ENCODE measurements at places on chromosomes 2 and 18. TPM values are rescaled to one million over a fixed set of nuclear protein-coding genes. Genes with fewer than 3 reads are reported as not detected.

HOXD4 gene
- 5.8 TPM for total RNA-seq

GIGYF2 gene
- total RNA-seq: 79.8 TPM

PDCD1 gene
- total RNA-seq: 0.16 TPM

QPCT gene
- 5.2 TPM for total RNA-seq

POTEJ gene
- total RNA-seq: not detected

UGT1A3 gene
- not detected for total RNA-seq

ELOA2 gene
- not detected for total RNA-seq

DNA sequence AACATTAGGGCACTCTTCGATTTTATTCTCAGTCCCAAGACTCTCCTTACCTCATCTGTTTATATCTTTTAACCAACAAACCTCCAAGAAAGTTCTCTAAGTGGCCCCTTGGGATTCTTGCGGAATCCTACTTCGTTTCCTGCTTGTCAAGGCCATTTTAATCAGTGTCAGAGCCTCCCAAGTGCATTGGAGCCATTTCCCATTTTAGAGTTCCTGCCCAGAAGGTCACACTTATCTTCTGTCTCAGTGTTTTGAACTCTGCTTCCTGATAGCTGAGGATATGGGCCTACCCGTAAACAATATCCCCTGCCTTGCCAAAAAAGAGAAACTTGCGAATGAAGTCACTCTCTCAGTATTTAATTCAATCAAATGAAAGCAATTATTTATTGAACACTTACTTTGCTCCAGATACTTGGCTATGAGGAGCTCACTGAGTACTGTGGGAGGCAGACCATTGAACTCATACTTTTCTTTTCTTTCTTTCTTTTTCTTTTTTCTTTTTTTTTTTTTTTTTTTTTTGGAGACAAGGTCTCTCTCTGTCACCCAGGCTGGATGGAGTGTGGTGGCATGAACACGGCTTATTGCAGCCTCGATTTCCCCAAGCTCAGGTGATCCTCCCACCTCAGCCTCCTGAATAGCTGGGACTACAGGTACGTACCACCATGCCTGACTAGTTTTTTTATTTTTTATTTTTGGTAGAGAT is 5.7 kb upstream of the NOSTRIN start:
- DNase-seq: no peak

DNA sequence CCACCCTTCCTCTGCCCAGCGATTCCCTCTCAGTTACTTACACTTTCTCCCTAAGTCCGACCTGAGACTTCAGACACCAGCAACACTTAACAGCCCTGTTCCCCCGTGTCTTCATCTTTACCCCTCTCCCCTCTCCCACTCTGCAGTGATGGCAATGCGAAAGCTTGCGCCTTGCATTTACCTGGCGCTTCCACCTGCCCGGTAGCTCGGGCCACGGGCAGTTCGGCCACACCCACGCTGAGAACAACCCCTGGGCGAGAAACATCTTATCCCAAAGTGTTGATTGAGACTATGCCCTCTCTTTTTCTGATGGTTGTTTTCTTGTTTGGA is 558 bp downstream of the DNAJC10 start:
- no peak for DNase-seq

- no peak for DNase-seq
Measured at GRCh38 chr2:182432051-182432450, 5.2 kb upstream of the PDE1A start.

DNA sequence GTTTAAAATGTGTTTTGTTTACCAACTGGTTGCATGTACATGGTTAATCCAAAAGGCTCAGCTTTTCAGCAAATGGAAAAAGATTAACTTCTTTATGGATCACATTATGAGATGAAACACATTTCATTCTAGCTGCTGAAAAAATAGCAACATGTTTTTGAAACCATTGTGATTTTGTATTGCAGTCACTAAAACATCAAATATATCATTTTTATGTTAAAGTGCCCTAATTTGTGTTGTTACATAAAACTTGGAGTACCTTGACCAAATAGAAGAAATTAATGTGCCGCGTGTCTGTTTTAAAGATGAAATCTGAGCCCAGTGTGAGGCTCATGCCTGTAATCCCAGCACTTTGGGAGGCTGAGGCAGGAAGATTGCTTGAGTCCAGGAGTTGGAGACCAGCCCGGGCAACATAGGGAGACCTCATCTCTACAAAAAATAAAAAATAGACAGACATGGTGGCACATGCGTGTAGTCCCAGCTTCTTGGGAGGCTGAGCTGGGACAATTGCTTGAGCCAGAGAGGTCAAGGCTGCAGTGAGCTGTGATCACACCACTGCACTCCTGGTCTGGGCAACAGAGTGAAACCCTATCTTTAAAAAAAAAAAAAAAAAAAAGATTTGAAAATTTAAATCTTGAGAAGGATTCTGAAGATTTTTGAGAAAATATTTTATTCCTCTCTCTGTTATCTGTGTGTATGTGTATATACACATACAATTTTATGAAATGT is 96.6 kb downstream of the FMNL2 start:
- no peak for DNase-seq

DNA sequence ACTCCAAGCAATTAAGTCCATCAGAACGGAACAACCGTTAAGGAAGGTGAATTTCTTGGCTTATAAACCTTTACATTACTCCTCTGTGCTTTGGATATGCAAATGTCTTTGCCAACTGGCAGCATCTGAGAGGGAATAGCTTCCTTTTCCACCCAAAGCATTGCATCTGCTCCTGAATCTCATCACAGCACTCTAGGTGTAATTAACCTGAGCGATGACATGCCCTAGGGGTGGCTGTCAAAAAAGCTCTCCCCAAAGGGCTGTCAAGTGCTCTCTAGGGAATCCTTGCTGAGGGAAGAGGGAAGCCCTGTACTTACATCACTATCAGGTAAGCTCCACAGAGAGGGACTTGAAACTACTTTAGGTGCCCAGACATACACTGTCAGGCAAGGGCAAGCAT is 5.5 kb upstream of the SMARCAL1 start:
- no peak for DNase-seq

- no peak for DNase-seq
Measured at GRCh38 chr2:205883965-205884364, 201.7 kb downstream of the NRP2 start.

GRCh38 chr2:179817181-179817841 is 44.1 kb downstream of the ZNF385B start:
- DNase-seq: no peak

GRCh38 chr18:76554547-76555222 is 59.6 kb upstream of the ZNF516 start:
- DNase-seq: no peak

DNA sequence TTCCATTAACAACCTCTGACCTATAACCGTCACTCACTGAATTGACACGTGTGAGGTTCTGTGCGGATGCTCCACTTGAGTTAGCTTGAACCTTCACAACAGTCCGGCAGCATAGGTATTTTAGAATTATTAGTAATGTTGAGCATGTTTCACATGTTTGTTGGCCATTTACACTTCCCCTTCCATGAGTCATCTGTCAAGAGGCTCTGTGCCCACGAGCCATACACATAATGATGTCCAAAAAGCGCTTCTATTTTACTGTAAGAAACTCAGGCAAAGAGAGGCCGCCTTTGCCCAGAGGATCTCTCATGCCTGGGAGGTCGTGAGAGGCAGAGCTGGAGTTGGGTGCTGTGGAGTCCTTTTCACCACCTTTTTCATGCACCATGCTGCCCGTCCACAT is 28.9 kb upstream of the TMEM214 start:
- DNase-seq: no peak

DNA sequence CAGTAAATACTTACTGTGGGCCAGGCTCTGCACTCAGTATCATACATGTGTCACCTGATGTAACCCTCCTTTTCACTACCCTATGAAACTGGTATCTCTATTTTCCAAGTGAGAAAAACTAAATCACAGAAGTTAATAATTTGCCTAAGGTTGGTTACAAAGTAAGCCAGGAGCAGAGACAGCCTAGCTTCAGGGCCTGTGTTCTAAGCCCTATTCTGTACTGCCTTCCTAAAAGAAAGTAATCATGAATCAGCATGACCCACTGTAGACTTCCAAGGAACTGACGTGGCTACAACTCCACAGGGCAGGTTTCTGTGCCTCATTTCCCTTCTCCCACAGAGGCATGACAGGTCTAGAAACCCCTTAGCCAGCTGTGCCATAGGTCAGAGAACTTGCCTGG is 14.3 kb downstream of the ZNF142 start:
- no peak for DNase-seq

- no peak for DNase-seq
Measured at GRCh38 chr2:68118816-68119215, 38.9 kb upstream of the PNO1 start.

GRCh38 chr2:12950174-12950573 is 233.4 kb downstream of the TRIB2 start:
- no peak for DNase-seq

GRCh38 chr2:11873356-11874154 is 127.1 kb downstream of the LPIN1 start:
- DNase-seq: no peak

DNA sequence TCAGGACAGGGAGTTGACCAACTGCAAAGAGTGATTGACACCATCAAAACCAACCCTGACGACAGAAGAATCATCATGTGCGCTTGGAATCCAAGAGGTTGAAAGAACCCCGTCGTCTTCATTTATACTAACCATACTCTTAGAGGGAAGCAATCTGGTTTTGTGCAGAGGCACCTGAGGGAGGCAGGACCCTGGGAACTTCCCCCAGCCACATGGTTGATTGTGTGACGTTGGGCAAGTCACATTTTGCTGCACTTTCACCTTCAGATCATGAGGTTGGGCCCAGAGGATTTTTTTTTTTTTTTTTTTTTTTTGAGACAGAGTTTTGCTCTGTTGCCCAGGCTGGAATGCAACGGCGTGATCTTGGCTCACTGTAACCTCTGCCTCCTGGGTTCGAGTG is 11.6 kb downstream of the TYMS start:
- no peak for DNase-seq

DNA sequence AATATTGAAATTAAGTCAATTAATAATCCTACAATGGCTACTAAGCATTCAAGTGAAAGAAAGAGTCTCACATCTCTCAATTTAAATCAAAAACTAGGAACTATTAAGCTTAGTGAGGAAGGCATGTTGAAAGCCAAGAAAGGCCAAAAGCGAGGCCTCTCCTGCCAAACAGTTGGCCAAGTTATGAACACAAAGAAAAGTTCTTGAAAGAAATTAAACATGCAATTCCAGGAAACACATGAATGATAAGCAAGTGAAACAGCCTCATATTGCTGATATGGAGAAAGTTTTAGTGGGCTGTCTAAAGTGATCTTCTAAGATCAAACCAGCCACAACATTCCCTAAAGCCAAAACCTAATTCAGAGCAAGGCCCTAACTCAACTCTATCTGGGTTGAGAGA is 11.8 kb downstream of the RDH14 start:
- DNase-seq: no peak

DNA sequence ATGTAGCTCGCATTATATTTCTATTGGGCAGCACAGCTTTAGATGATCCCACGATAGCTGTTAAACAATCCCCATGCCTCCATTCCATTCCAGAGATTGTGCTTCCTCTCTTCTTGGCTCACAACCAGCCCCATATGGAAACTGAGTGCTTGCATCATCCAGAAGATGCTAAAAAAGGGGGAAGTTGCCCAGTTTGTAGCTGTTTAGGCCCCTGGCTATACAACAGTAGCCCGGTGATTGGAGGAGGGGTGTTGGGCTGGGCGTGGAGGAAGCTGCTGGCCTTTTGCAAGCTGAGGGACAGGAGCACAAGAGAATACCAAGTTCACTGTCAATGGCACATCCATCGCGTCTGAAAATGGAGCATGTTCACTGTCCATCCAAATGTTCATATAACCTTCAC is 360.2 kb downstream of the ALK start:
- no peak for DNase-seq

DNA sequence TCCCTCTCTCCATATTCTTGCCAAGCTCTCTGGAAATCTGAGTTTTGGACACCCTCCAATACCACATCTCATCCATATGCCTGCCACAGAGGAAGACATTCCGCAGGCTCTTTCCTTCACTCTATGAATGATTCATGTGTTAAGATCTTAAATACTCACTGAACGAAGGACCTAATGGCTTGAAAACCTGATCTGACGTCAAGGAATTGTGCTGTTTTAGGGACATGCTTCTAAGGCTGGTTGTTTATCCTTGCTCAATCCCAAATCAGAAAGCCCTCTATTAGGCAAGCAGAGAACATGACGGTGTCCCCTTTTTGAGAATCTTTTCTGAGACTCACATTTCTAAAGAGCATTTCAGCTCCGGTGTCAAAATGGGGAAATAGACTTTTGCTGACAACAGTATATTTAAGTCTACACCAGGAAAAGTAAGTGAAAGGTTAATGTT is 83.7 kb upstream of the GALNT5 start:
- DNase-seq: no peak

DNA sequence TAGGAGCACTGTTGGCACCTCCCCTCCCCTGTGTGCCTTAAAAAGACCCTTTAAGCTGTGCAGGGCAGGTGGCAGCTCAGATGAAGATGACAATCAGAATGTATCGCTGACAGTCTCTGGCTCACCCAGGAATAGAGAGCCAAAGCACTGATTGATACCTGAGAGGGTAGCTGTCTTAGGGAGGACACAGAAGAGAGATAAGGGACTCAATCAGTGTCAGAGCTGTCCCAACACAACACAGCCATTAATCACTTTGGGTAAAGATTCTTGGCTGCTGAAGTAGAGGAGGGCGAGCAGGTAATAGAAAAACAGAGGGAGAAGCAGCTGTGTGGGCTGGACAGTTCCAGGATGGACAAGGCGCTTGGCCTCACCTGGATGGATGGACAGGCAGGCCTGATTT is 124.9 kb downstream of the NRP2 start:
- DNase-seq: no peak

DNA sequence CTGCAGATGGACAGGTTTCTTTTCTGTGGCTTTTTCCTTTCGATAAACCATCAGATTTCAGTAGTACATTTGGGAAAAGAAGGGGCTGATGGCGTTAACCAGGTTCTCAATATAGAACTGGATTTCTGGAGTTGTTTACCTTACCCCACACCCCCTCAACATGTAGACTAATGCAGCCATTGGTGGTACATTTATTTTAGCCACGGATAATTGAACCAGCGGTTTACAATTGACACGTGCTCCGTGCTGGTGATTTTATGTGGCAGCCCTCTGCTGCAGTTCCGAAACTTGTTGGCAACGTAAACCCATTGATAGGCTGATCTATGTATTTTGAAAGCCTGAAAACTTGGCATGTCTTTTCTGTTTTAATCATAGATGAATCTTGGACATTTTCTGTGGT is 5.4 kb downstream of the SOX11 start:
- DNase-seq: no peak

GRCh38 chr18:31741097-31741735 is 19.5 kb downstream of the SLC25A52 start:
- no peak for DNase-seq

GRCh38 chr2:608297-608696 is 68.9 kb downstream of the TMEM18 start:
- DNase-seq: no peak

GRCh38 chr18:78603102-78603983 is 376.3 kb upstream of the SALL3 start:
- DNase-seq: no peak

DNA sequence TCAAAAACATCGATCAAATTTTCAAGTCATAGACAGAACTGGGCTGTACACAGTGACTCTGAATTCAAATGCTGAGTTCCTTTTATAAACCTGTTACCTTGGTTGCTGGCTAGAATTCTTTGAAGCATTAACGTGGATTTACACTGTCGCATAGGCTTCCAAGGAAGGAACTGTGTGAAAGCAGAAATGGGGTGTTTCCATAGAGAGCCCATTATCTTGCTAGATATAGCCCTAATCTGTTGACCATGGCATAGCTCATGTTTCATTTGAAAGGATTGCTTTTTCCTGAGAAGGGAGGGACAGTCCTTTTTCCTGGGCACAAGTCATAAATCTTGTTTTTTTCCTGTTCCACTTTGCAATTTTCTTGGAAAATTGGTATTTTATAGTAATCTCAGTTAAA is 73.8 kb upstream of the NEUROD1 start:
- DNase-seq: no peak

GRCh38 chr2:31233741-31234682 is at the start of gene EHD3:
TSS of gene EHD3 (plus strand) at chr2:31234152. CDS start at chr2:31234622, 470 bp downstream.
- DNase-seq: peak; percentile 74

Measured in breast epithelium (tissue), 4 donors.